ENCODE measurements at places on chromosomes 4 and X. TPM values are rescaled to one million over a fixed set of nuclear protein-coding genes. Genes with fewer than 3 reads are reported as not detected.

Gene HNRNPH2
- total RNA-seq: 61.0 TPM

Gene CENPVL2
- not detected for total RNA-seq

DNA sequence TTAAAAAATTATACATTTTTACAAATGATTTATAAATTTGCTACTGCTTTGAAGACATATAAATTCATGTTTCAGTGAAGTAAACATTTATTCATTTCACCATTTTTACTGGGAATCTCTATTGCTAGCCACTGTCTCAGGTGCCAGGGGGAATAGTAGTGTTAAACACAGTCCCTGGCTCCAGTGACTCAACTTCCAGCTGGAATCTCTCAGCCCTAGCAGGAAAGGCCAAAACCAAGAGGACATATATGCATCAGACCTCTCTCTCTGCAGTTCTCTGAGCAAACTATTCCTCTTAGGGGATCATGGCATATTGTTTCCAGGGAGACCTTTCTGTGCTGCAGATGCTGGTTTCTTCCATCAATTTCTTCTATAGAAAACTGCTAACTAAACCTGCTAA is 1009.0 kb upstream of the LCORL start:
- no peak for DNase-seq

DNA sequence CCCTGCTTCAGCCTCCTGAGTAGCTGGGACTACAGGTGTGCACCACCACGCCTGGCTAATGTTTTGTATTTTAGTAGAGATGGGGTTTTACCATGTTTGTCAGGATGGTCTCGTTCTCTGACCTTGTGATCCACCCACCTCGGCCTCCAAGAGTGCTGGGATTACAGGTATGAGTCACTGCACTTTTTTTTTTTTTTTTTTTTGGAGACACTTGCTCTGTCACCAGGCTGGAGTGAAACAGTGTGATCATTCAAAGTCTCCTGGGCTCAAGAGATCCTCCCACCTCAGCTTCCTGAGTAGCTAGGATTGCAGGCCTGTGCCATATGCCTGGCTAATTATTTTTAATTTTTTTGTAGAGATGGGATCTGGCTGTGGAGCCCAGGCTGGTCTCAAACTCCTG is 338.8 kb downstream of the PPP3CA start:
- DNase-seq: peak; percentile 3

DNA sequence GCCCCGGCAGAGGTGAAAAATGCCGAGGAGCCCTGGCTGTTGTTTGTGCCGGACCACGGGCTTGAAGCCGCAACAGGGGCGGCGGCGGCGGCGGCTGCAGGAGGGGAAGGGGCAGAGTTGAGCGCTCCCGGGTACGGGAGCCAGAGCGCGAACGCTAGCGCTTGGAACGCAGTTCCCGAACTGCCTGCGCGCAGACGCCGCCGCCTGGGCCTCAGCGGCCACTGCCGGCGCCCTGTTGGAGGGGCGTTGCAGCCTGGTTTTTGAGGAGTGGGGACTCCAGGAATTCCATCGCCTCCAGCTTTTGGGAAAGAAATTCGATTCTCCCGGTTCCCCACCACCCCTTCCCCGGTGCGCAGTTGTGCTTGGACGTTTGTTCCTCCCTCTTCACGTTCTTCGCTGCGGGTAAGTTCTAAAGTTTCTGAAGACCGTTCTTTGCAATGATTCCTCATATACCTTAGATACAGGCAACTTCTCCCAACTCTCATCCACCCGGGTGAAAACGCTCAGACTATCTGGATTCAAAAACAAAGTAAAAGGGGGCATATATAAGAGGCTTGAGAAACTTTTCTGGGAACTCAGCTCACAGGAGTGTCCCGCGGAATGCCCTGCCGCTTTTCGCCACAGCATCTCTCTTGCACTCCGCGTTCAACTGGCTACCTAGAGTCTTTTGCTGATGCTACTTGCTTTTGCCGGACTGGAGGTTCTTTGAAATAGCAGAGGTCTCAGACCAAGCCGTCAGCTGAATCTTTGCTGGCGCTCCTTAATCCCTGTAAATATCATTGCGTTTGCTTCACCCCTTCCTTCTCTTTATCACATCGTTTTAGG is 1.0 kb downstream of the FAT4 start:
- DNase-seq: no peak

GRCh38 chrX:46260499-46260898 is 284.7 kb downstream of the ZNF674 start:
- DNase-seq: peak; percentile 65

GRCh38 chrX:129781134-129781672 is 1.5 kb downstream of the SASH3 start:
- DNase-seq: no peak

Measured in PC-9 (cell line).